Suppressor macrophage treated with lipopolysaccharide for 1 hour (primary cell): ENCODE measurements at places on chromosomes 6 and 20.

DNA sequence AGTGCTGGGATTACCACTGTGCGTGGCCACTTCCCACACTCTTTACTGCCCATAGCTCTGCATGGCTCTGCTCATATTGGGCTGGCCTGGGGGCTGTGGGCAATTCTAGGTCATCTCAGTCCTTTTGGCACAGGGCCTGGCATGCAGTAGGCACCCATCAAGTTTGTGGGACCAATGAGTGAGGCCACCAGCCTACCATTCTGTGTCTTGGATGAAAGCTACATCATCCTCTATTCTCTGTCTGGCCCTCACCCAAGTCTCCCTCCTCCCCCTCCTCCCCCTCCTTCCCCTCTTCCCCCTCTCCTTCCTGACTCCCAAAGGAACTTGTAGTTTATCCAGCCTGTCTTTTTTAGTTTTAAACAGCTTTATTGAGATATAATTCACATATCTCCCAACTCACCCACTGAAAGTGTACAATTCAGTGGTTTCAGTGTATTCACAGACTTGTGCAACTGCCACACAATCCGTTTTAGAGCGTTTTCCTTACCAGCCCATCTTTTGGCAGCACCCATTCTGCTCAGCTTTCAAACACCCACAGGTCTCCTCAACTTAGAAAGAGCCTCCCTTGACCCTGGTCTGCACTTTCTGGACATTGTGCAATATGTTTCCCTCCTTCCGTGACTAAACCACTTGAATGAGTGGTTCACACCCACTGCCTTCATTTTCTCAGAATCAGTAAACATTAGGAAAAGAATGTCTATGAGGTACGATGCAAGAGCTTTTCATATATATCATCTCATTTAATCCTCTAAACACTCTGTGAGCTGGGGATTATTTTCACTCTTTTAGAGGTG, 21.5 kb upstream of the MRPS18A start:
- peak; percentile 93 for DNase-seq

- no peak for DNase-seq
These were observed 13.2 kb upstream of the EXOC2 start for GRCh38 chr6:706146-706545.

DNA sequence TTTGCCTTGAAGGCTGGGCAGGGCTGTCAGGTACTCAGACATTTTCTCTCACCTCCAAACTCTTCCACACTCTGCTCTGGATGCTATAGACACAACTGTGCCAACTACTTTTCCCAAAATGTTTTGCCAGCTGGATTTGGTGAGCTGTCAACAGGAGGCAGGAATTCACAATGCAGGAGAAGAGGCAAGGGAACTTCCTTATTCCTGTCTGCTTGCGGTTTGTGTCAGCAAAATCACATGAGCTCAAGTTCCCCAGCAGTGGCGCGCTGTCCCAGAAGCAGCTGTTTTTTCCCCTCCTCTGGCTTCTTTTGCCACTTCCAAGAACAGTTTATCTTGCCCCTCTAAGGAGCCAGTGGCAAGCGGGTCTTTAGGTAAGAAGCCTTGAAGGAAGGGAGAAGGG, 608.2 kb downstream of the PRKN start:
- peak; percentile 77 for DNase-seq

DNA sequence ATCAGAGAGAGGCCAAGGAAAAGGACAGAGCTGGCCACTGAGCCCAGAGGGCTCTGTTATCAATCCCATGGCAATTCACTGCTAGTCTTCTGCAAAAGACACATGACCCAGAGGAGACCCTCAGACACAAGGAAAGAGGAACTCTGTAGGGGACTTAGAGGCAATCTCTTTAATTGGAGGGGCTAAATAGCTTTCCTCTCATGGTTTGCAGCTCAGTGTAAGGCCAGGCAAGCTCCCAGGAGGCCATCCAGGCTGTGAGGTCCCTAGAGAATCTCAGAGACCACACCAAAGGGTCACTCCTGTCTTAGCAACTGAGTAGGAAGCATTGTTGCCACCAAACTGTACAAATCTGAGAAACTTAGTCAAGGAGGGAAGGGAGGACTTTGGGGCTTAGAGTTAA, 10.0 kb upstream of the HLA-DOA start:
- DNase-seq = no peak

DNA sequence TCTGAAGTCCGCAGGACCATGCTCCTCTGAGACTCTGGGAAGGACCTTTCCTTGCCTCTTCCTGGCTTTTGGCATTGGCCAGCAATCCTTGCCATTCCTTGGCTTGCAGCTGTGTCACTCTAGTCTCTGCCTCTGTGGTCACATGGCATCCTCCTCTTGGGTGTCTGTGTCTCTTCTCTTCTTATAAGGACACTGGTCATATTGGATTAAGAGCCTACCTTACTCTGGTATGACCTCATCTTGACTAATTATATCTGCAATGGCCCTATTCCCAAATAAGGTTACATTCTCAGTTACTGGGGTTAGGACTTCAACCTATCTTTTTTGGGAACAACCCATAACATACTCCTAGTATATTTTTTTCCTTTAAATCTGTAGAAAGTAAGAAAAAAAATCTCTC, 49.9 kb upstream of the GTSF1L start:
- no peak for DNase-seq

DNA sequence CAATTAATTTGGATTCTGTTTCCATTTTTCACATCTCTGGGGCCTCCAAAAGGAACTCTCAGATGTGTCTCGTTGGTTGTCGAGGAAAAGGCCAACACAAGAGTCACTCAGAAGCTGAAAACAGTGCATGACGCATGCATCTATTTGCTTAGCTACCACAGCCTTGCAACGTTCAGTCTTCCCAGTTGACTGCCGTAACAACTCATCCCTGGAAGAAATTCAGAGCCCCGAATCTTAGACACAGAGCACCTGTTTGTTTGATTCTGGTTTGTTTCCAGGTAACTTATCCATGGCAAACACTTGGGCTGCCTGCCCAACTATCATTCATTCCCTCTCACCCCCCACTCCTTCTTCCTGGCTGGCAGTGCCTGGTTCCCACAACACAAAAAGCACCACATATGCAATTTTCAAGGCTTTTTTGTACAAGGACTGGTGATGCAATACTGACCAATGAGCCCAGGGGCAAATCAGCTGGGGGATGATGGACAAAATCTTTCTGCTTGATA, 60.5 kb downstream of the ZMYND8 start:
- no peak for DNase-seq

DNA sequence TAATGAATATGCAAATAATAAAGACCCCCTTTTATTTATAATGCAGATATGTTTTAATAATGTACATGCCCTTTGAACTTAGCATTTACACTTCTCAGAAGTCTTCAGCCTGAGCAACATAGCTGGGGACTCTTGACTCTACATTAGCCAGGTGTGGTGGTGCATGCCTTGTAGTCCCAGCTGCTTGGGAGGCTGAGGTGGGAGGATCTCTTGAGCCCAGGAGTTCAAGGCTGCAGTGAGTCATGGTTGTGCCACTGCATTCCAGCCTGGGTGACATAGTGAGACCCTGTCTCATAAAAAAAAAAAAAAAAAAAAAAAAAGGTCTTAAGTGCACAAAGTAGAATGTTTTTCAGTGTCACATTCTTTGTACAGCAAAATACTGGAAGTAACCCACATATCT, 17.3 kb upstream of the MAPK13 start:
- DNase-seq = no peak

GRCh38 chr20:37735541-37735940, 41.7 kb downstream of the CTNNBL1 start:
- DNase-seq = no peak

GRCh38 chr6:139641376-139641775, 266.9 kb upstream of the CITED2 start:
- no peak for DNase-seq

- no peak for DNase-seq
These were observed 52.7 kb downstream of the BANF2 start for GRCh38 chr20:17752459-17752858.

- no peak for DNase-seq
These were observed 108.5 kb downstream of the MAN1A1 start for GRCh38 chr6:119241111-119241465.

DNA sequence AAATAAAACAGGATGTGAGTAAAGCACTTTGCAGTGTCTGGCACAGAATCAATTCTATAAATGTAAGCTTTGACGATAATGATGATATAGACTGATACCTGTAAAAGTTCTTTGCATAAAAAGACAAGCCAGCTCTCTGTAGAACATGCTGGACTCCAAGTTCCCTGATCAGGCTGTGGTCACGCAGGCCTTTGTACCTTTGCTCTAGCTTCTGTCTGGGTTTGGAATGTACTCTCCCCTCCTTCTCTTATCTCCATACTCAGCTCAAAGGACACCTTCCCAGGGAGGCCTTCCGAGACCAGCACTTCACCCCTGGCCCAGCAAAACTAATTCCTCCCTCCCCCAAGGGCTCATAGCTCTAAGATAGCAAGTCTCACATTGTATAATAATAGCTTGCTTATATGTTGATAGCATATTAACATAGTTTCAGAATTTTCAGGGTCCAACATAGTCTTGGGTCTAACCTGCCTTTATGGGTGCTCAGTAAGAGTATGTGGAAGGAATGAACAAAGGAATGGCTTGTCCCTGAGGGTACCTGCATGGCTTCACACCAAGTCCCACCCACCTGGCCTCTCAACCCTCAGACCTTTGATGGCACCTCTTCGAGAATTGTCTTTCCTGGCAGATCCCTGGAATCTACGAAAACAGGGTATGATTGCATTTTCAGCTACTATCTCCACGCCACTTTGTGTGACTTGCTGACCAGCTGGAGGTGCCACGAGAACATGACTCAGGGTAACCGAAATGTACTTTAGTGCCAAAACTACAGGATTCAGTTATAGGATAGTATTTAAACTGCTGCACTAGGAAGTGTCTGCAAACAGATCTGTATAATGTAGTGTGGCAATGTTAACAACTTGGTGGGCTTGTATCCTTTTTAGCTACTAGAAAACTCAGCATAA, 41.7 kb upstream of the PIM1 start:
- no peak for DNase-seq

DNA sequence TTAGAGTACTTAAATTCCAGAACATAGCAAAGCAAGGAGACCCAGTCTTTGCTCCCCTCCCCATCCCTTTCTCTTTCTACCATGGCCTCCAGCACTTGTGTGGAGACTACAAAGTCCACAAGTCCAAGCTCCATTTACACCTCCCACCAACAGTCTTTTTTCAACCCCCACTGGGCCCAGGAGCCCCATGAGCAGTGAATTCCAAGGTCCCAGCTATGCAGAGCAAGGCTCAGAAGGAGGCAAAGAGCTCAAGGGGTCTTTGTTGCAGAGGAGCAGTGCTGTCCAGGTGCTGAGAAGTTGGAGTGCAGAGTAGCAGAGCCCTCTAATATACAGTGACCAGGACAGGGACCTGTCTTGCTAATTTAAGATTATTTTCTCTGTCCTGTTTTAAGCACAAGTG, 9.0 kb downstream of the PAK5 start:
- DNase-seq = no peak

GRCh38 chr6:122717350-122717749, 62.2 kb upstream of the FABP7 start:
- peak; percentile 86 for DNase-seq

DNA sequence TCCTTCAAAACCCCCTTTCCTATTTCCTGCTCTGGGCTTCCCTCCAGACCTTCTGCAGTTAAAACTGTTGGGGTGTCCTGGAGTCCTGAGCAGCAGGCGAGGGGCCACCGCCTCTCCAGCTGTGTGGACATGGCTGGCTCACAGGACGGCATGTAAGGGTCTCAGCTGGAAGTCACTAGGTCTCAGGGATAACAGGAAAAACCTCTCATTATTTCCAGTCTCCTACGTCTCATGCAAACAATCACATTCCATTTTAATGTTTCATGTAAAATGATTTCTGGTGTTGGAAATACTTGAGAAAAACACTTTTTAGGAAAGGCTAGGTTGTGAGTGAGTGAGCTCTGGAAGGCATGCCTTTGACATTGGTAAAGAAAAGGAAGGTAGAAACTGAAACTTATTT, 158.7 kb downstream of the SCML4 start:
- DNase-seq = no peak
